Heart left ventricle (tissue), 16 donors: ENCODE measurements at places on chromosomes 11 and 22. TPM values are rescaled to one million over a fixed set of nuclear protein-coding genes. Genes with fewer than 3 reads are reported as not detected.

SLC7A4 gene
- not detected for total RNA-seq

DNA sequence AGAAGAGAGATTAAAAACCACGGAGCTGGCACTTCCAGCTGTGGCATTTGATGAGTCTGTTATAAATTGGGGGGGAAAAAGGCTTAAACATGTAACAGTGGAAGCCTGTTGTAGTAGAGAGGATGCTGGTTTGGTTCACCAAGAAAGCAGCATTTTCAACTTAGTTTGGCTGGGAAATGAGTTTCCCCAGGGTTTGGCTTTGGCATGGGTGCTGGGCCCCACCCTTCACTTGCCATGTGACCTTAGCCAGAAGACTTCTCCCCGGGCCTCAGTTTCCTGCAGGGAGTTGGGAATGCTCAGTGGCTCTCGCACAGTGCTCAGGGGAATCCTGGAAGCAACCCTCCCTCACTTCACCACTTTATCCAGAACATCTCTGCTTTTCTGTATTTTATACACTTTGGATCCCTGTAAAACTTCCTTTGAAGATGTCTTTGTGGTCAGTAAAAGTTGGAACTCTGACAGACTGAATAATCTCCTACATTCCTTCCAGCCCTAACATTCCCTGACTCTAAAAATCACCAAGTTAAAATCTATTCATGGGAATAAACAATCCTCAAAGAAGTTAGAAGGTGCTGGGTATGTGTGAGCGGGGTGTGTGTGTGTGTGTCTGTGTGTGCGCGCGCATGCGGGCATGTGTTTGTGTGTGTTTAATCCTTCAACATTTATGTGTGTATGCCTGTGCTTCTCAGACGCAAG, 166.0 kb downstream of the TENM4 start:
- no peak overlapping the region for H3K27ac ChIP-seq
- H3K4me1 ChIP-seq = peaks cover 3% of the 10 kb centered on the region
- no peak overlapping the region for H3K4me3 ChIP-seq

GRCh38 chr22:28268171-28268570, 349.1 kb upstream of the PITPNB start:
- no peak overlapping the region for H3K4me3 ChIP-seq
- no peaks in the 10 kb centered on the region for H3K27me3 ChIP-seq
- no peaks in the 10 kb centered on the region for H3K4me1 ChIP-seq
- DNase-seq = no peak
- no peak overlapping the region for H3K27ac ChIP-seq

DNA sequence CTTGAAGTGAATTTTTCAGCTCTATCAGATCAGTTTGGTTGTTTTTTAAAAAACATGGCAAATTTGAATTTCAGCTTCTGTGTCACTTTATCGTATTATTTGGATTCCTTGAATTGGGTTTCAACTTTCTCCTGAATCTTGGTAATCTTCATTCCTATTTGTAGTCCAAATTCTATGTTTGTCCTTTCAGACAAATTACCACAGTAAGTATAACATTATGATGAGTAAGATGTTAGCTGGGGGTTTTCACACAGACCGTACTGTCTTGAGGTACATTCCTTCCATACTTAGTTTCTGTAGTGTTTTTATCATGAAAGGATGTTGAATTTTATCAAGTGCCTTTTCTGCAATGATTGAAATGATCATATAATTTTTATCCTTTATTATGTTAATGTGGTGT, 28.0 kb downstream of the OR5B17 start:
- H3K27me3 ChIP-seq = no peaks in the 10 kb centered on the region
- no peak for DNase-seq
- H3K4me1 ChIP-seq = no peaks in the 10 kb centered on the region
- H3K4me3 ChIP-seq = no peak overlapping the region

PRMT3 gene
- 10.3 TPM for total RNA-seq

PICALM gene
- total RNA-seq = 183 TPM

GRCh38 chr11:116826751-116827431, 2.8 kb upstream of the APOC3 start:
- no peaks in the 10 kb centered on the region for H3K27me3 ChIP-seq
- no peak overlapping the region for H3K27ac ChIP-seq
- H3K36me3 ChIP-seq = no peaks in the 10 kb centered on the region
- H3K4me3 ChIP-seq = no peak overlapping the region
- no peaks in the 10 kb centered on the region for H3K4me1 ChIP-seq

DNA sequence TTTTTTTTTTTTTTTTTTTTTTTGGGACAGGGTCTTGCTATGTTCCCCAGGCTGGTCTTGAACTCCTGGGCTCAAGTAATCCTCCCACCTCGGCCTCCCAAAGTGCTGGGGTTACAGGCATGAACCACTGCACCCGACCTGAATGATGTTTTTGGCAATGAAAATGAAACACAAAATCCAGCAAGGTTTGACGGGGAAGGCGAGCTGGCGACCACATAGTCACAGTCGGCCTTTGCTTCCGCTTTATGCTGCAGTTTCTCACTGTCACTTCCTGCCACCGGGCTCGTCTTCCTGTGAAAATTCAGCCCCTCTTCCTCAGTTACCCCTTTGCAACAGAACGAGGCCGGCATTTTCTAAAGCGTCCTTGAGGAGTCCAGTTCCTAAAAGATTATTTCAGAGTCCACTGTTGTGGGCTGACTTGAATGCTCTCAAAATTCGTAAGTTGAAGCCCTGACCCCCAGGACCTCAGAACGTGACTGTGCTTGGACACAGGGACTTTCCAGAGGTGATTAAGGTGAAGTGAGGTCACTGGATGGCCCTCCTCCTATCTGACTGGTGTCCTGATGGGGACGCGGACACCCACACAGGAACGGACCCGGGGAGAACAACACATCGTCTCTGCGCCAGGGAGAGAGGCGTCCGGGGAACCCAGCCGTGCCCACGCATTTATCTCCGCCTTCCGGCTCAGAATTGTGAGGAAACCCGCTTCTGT, 2.9 kb upstream of the BID start:
- H3K27me3 ChIP-seq = no peaks in the 10 kb centered on the region
- DNase-seq = no peak

MS4A3 gene
- not detected for total RNA-seq
